Hematopoietic multipotent progenitor cell treated with erythropoietin and hydrocortisone succinate and interleukin-3 and kit ligand, for 17 days (in vitro differentiated cells): ENCODE measurements at places on chromosomes 2 and 18.
A peak's percentile ranks its signal among the peaks of the same experiment; 100 is the strongest.

- no peak for DNase-seq
These were observed 95.2 kb upstream of the KLF7 start for GRCh38 chr2:207260947-207261346.

DNA sequence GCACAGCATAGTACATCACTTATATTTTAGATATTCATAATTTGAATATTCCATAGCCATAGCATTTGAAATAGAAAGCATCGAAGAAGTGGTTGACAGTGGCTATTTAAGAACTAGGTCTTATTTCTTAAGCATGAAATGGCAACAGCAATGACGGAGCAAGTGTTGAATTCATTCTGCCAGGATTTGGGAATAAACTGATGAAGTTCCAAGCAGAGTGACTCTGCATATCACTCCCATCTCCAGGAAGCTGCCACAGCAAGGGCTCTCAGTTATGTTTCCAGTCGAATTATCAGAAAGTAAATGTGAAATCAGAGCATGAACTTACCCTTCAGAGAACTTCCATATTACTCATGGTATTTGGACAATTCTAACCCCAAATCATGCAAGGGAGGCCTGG, 208.1 kb downstream of the IKZF2 start:
- DNase-seq, result no peak

GRCh38 chr2:170354388-170354787, 176.4 kb downstream of the MYO3B start:
- no peak for DNase-seq

GRCh38 chr2:127313406-127313805, 19.5 kb upstream of the ERCC3 start:
- no peak for DNase-seq

DNA sequence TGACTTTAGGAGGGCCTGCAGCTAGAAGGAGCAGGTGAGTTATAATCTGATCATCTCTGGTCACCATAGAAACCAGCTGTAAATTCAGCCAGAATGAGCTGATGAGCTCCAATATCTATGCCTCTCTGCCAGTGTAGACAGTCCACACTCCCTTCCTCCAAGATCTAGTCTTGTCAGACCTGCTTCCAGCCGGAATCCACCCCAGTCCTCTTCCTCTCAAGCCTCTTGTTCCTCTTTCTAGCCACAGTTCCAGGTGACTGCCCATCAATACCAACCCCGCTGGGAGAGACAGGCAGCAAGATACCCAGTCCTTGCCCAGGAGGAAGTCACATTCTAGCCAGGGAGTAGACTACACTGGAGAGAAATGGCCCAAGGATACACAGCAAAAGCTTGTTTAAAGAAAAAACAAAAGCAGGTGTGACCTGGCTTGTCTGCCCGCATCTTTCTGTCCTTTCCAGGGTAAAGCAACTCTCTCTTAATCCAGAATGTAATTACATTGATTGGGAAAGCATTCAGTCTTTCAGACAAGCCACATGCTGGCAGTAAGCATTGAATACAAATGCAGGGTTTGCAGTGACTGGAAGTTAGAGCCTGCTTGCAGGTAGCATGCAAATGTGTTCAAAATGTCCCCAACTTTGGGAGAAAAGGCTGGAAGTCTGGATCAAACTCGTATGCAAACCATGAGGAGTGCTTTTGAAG, 9.0 kb upstream of the SLC35F6 start:
- no peak for DNase-seq

DNA sequence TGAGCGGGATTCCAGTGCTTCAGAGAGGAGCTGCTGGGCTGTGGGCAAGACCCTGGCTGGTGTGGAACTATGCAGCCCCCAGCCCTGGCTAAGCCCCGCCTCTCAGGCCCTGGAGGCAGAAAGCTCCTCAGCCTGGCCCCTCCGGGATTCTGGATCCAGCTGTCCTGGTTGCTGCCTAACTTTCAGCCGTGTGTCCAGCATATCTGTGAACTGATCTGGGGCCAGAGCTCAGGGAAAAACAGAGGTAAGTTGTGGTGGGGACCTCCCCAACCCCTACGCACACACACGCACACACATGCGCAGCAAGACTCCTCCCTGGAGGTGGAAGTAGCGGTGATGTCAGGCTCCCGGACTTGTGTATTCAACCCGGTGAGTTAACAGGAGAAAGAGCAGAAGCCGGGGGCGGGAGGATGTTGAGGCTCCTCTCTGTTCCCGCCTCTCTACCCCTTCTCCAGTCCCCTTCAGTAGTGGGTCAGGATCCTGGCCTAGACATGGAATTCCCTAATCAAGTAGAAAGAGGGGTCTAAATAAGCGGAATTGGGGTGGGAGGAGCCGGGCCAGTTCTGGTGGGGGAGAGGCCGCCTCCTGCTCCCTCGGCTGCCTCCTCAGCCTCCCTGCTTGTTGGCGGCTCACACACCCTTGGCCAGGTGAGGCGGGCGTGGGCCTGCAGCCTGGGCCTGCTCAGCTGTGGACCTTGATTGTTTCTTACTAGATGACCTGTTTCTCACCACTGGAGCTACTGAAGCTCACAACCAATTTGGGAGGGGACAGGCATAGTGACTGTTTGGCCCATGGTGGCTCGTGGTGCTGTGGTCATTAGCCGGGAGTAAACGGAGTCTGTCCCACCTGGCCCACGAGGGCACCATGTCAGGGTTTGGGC, 33.4 kb downstream of the SIX2 start:
- no peak for DNase-seq

- no peak for DNase-seq
These were observed 68.0 kb downstream of the KLHL29 start for GRCh38 chr2:23452853-23453420.

DNA sequence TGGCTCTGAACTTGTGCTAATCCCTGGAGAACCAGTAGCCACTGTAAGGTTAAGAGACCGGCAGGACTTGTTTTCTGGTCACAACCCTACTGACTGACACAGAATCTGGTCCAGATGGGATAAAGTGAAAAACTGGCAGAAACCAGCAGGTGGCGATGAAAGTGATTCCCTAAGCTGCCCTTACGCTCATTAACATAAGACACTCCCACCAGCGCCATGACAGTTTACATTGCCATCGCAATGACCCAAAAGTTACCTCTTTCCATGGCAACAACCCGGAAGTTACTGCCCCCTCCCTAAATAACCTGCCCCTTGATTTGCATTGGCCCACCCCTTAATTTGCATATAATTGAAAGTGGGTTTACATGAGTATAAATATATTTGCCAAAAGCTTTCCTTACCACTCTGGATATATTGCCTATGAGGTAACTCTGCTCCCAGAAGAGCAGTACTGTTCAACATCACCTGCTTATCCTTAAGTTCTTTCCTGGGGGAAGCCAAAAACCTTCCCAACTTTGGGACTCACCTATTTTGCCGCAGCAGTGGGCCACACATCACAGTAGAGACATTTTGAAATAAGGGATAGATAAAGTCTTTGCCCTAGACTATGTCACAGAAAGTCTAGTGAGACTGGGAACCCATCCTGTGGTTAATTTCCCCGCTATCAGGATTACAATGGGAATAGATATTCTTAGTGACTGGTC, 35.8 kb upstream of the AFF3 start:
- DNase-seq, result peak; percentile 9

DNA sequence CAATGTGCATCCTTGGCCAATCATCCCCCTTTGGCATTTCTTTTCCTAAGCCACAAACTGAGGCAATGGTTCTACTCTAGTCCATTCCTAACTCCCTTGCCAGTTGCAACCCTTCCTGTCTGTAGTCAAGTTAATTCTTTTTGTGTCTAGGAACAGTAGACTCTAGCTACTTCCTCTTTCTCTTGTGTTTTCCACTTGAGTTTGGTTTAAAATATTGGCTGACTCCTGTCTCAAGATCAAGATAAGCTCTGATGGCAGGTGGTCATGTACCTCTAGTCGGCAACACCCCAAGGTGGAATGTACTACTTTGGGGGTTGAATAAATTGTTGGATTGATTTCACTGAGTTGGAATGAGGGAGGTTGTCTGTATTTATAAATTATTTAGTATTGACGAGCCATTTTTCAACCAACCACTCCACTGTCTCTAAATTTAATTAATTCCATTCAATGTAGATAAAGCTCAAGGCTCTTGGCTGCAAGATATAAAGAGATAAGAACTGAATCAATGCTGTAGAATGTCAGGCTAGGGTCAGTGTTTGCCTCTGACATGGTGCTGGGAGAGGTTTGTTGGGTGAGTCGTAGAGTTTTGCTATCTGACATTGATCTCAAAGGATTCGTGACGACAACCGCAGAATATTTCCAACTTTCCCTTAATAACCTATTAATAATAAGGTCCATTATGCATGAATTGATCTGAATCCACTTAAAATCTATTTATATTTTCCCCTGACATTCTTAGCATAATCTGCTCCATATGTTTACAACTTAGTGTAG, 188.7 kb upstream of the APCDD1 start:
- DNase-seq, result no peak

DNA sequence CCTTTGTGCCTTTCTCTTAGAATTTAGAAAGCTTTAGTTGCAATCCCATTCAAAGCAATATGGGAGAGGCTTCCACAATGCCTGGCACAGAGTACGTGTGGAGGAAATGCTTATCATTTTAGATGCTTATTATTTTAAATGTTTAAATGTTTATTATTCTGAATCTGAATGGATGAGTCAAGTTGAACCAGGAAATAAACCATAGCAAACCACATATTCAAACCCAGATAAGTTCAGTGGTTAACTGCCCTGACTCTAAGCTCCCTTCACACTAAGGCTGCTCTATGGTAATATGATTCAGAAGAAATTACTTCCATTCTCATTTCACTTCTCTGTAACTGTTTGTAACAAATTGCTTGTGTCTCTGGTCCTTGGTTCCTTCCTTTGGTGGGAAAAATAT, 5.2 kb upstream of the PPP4R1 start:
- DNase-seq, result no peak

GRCh38 chr18:79389689-79390088, 6.0 kb upstream of the NFATC1 start:
- no peak for DNase-seq

DNA sequence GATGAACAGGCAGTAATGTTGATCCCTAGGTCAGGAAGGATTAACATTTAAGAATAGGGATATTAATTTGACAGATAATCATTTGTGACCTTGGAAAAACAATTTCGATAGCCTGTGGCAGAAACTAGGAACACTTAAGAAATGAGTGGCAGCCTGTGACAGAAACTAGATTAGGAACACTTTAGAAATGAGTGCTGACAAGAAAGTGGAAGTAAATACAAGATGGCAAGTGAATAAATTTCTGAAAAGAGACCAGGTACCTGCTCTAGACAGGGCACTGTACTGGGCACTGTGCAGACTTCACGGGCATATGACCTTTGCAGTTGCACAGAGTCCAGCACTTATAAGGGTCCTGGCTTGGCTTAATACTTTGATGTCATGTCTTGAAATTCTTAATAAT, 5.5 kb upstream of the HNRNPA3 start:
- DNase-seq, result no peak

GRCh38 chr2:115299199-115299598, 856.8 kb downstream of the DPP10 start:
- DNase-seq, result no peak

GRCh38 chr2:170307555-170308351, 129.8 kb downstream of the MYO3B start:
- DNase-seq, result no peak

DNA sequence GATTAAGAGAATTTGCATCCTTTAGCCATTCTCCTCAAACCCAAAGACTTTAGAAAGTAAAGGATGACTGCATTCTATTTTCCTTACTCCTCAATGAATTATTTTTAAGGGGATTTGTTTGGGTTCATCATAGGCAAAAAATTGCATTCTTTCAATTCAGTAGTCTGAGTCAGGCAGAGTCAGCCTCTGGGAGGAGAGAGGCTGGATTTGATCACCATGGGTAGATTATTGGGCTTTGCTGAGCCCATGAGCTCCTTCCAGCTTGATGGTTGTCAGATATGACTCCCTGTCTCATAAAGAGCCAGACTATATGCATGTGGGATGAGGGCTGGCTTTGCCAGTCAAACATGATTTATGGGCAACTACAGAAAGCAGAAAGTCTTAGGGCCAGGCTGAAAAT, 101.2 kb downstream of the KCNS3 start:
- no peak for DNase-seq

DNA sequence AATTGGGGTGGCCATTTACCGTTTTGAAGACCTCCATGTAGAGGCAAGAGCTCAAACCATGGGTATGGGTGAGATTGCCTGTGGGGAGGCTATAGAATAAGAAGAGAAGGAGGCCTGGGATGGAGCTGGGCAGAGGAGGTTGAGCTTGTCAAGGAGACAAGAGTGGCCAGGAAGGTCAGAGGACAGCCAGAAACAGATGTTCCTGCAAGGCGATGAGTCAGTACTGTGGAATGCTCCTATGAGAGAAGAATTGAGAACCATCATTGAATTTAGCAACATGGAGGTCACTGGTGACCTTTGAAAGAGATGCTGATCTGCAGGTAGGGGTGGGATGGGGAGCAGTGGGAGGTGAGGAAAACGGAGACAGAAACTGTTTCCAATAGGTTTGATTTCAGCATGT, 3.5 kb downstream of the ACSL3 start:
- no peak for DNase-seq

GRCh38 chr18:55863876-55864275, 275.9 kb upstream of the TCF4 start:
- DNase-seq, result no peak

- DNase-seq, result no peak
These were observed 54.4 kb upstream of the IL1RL1 start for GRCh38 chr2:102256874-102257462.

- DNase-seq, result no peak
These were observed 102.7 kb upstream of the TAF1B start for GRCh38 chr2:9740382-9741073.

GRCh38 chr2:226073496-226074160, 674.1 kb downstream of the NYAP2 start:
- no peak for DNase-seq

- DNase-seq, result no peak
These were observed 17.5 kb upstream of the DPP4 start for GRCh38 chr2:162091325-162092007.

GRCh38 chr2:160828076-160828475, 332.2 kb upstream of the TANK start:
- no peak for DNase-seq

DNA sequence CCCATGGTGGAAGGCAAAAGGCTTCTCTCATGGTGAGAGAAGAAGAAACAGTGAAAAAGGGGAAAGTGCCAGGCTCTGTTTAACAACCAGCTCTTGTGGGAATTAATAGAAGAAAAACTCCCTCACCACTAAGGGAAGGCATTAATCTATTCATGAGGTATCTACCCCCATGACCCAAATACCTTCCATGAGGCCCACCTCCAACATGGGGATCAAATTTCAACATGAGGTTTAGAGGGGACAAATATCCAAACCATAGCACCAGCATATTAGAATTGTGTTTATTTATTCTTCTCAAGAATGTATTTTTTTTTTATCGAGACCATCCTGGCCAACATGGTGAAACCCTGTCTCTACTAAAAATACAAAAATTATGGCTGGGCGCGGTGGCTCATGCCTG, 4.9 kb upstream of the CFLAR start:
- no peak for DNase-seq
